ENCODE measurements at places on chromosomes 12 and 14.

DNA sequence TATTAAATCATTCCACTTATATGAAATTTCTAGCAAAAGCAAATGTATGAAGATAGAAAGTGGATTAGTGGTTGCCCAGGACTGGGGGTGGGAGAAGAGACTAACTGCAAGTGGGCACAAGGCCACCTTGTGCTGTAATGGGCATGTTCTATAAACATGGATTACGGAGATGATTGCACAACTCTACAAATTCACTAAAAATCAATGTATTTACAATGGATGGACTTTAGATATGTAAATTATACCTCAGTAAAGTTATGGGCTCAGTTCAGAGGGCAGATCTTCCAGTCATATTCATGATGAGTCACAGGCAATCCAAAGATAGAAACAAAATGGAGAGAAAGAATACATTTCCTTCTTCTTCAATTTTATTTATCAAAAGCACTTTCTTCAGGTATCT, 173.9 kb downstream of the NDUFA12 start:
- no peak for DNase-seq

GRCh38 chr12:25957793-25958427, 572 bp upstream of the RASSF8 start:
- DNase-seq, result peak; percentile 78

GRCh38 chr14:100651999-100652508, 64.8 kb upstream of the BEGAIN start:
- DNase-seq, result peak; percentile 72

DNA sequence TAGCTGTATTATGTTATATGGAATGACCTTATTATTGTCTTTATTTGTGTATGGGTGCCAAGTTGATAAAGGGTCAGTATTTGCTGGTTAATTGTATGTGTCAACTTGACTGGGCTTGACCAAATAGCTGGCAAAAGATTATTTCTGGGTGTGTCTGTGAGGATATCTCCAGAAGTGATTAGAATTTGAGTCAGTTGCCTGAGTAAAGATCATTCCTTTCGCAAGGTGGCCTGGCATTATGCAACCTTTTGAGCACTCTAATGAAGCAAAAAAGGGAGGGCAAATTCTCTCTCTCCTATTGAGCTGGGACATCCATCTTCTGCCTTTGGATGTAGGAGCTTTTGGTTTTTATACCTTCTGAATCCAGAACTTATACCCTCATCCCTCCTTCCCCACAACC, 82.2 kb downstream of the ATXN7L3B start:
- no peak for DNase-seq

GRCh38 chr14:64465191-64465822, at the start of gene AKAP5:
AKAP5 (plus strand) TSS chr14:64465499; CDS start chr14:64468395, 2,896 bp downstream.
- DNase-seq, result no peak

GRCh38 chr14:56810836-56811592, 735 bp upstream of the OTX2 start:
- DNase-seq, result no peak

- no peak for DNase-seq
Observed at GRCh38 chr14:58599707-58600106, 38.1 kb upstream of the DACT1 start.

DNA sequence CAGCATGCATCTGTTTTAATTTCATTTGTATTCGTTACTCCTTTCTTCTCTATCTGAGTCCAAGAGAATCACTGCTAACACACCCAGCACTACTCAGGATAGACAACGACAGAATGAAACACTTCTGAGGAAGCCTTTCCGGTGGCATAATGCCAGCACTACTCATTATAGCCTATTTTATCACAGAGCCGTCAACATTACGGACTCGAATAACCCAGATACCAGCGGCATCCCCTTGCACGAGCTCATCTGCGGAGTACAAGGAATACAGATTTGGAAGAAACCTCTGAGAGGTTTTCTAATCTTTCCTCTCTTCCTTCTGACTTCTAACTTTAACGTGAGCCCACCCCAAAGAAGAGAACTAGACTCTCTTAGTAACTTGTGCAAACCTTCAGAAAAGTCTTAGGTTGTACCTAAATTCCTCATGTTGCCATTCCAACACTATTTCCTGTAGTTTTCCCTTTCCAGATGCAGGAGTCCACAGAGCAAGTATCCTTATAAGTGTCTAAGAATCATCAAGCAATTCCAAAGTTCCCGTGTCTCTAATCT, 248.1 kb downstream of the APAF1 start:
- DNase-seq, result no peak

DNA sequence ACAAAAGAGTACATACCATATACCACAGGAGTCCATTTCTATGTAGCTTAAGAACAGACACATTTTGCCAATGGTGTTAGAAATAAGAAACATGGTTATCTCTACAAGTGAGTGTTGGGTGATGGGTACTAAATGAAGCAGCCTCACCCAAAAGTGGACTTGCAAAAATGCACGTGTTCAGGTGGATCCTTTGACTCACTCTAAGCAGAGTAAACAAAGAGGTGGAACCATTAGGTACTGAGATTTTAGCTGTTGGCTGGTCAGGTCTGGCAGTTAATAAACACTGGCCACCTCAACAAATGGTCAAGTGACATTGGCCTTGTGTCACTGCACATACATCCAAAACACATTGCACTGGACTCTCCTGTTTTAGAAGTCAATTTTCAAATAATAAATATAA, 27.6 kb downstream of the EVL start:
- no peak for DNase-seq

- DNase-seq, result no peak
Observed at GRCh38 chr12:27355979-27356378, 23.3 kb downstream of the BMAL2 start.

DNA sequence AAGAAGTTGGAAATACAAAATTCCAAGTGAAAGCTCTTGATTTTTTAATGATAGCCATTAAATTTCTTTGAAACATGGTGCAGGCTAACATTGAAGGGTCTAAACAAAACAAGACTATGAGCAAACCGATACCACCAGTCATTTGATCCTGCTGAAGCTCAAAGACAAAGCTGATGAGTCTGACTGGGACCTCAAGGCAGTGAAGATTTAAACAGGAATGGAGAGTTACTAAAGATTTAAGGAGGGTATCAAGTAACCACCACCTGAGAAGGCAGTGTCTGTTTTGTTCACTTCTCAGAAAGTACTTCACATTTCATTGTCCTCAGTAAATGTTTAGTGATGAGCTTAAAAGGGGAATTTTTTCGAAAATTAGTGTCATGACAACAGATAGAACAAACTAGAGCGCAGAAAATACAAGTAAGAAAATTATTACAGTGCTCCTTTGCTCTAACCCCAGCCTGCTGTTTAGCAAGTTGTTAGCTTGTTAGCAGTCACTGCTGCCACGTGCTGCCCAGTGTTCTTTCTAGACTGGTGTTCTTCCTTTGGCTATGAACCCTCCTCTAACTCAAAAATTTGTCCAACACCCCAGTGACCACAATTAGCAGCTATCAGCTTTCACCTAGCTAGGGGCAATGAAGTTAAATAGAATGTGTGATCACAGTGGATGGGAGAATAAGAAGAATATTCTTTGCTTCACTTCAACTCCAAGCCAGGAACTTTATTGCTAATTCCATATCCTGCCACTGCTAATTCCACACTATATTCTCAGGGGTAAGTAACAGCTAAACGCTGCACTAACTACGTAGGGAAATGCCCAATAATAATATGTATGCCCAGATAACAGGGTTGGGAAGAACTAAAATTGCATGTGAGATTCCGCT, 41.1 kb downstream of the YAF2 start:
- DNase-seq, result no peak

DNA sequence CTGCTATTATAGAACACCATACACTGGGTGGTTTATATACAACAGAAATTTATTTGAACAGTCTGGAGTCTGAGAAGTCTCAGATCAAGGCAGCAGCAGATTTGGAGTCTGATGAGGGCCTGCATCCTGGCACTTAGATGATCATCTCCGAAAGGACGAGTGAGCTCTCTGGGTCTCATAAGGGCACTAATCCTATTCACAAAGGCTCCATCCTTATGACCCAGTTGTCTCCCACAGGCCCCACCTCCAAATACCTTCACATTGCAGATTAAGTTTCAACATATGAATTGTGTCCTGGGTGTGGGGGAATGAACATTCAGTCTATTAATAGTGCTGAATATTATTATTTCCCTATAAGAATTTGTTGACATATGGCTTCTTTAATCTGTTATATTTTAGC, 53.6 kb downstream of the FBXO34 start:
- no peak for DNase-seq

- no peak for DNase-seq
Observed at GRCh38 chr12:100329800-100330199, 27.1 kb upstream of the SLC17A8 start.

DNA sequence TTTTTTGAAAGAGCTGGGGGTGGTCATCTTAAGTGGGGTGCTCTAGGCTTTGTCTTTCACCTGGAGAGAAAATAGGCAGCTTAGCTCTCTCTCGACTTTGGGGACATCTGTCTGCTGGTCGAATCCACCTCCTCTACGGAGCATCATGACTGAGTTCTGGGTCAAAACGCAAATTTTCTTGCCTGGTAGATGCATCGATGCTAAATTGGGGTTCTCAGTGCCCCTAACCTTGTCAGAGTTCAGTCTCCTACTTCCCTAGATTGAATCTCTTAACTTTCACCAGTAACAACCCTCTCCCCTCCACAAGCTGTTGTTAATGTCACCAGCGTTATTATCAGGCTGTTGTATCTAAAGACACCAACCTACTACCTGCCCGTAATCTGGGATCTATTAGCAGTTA, 682 bp downstream of the FLRT2 start:
- no peak for DNase-seq

GRCh38 chr14:71062581-71063303, 155.5 kb downstream of the PCNX1 start:
- DNase-seq, result no peak

GRCh38 chr14:71328183-71328582, 420.9 kb downstream of the PCNX1 start:
- DNase-seq, result no peak

DNA sequence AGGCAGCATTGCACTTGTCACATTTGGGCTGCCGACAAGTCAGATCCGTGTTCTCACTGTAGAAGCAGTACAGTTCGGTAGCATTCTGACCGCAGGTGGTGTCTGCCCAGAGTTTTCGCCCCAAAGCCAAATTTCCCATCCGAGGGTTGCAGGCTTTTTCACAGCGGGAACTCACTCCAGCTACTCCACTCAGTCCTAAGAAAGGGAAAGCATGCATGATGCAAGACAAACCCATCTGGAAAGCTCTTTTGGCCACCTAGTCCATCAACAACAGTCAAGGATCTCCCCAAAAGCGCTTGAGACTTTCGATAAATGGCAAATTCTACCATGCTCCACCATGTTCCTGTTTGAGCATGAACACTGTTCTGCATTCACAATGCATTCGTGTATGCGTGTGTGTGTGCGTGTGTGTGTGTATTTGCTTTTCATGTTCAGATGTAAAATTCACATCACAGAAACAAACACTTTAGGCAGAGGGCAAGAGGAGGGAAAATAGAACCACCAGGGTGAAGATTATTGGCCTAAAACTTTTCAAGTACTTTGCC, 3.2 kb downstream of the NTN4 start:
- no peak for DNase-seq

DNA sequence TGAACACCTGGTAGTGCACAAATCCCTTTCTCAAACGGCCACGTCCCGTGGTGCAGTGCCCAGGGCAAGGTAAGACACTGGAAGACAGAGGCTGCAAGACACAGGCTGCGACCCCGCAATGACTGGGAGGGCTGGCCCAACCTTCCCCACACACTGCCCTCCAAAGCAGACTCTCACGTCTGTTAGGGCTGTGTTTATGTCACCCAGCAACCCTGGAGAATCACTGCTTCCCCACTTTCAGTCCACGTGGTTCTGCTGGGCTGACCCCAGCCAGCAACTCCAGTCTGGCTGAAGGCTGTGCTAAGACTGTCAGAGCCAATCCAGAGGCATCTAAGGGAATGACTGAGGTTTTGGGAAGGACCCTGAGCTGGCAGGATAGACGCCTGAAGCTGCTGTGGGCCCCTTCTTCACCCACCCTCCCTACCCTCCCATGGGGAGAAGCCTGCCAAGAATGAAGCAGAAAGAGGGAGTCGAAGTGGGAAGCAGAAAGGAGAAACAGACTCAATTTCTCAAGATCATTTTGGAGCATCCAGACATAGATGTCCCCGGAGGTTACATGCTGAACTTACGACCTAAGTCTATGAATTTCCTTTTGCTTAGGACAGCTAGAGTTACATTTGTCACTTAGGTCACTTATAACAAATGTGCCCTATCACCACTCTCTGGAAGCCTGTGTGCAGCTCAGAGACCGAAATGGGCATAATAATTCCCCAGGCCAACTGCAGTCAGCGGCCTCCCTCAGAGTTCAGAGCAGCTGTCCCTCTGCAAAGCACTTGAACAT, 11.7 kb downstream of the KDM2B start:
- peak; percentile 61 for DNase-seq

- DNase-seq, result no peak
Observed at GRCh38 chr12:110249105-110249504, 31.9 kb upstream of the ATP2A2 start.

DNA sequence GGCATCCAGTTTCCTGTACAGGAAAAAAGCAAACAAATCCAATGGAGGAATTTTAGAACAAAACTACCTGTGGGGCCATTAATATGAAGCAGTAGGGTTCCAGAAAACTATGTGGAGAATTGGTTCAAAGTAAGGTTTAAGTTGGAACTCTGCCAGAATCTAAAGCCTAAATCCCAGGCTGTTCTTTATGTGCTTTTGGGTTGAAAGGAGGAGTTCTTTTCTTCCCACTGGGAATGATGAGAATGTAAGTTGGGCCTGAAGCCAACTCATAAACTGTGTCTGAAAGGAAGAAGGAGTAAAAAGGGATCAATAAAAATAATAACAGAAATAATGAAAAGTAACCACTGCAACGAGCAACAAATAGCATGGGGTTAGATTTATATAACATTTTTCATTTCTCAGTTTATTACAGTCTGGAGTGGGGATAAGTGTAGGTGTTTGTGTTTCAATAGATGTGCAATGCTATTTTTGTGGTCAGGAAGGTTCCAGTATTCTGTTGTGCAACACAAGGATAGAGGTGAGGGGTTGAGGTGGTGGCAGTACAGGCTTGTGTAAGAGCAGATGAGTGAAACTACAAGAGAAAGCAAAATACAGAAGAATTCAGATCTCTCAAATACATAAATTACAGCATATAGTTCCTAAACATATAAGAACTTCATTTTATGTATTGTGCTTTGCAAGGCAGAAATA, 373.6 kb downstream of the EMP1 start:
- no peak for DNase-seq

DNA sequence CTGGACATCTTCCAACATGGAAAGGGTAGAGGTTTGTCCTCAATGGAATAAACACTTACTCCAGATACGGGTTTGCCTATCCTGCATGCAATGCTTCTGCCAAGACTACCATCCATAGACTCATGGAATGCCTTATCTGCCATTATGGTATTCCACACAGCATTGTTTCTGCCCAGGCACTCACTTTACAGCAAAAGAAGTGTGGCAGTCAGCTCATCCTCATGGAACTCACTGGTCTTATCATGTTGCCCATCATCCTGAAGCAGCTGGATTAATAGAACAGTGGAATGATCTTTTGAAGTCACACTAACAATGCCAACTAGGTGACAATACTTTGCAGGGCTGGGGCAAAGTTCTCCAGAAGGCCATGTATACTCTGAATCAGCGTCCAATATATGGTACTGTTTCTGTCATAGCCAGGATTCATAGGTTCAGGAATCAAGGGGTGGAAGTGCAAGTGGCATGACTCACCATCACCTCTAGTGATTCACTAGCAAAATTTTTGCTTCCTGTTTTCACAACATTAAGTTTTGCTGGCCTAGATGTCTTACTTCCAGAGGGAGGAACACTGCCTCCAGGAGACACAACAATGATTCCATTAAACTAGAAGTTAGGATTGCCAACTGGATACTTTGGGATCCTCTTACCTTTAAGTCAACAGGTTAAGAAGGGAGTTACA, 140.4 kb downstream of the SLC35F4 start:
- DNase-seq, result peak; percentile 55

GRCh38 chr14:71206766-71207371, 299.6 kb downstream of the PCNX1 start:
- DNase-seq, result peak; percentile 90

Measured in AG10803 (cell line).